CD4-positive, alpha-beta T cell treated with Interleukin-17A for 1 hour (primary cell): ENCODE measurements at places on chromosomes 4 and X.

GRCh38 chrX:136211766-136212556 is 39.2 kb downstream of the MAP7D3 start:
- DNase-seq: no peak

- DNase-seq: no peak
Measured at GRCh38 chr4:46946919-46947536, 38.0 kb upstream of the COX7B2 start.

- no peak for DNase-seq
Measured at GRCh38 chr4:112448306-112449132, 67.5 kb downstream of the NEUROG2 start.

- DNase-seq: peak; percentile 72
Measured at GRCh38 chr4:98928131-98928504, 815 bp downstream of the EIF4E start.

- no peak for DNase-seq
Measured at GRCh38 chr4:138070816-138071215, 171.3 kb downstream of the SLC7A11 start.
